ENCODE measurements at places on chromosomes 7 and 10.

DNA sequence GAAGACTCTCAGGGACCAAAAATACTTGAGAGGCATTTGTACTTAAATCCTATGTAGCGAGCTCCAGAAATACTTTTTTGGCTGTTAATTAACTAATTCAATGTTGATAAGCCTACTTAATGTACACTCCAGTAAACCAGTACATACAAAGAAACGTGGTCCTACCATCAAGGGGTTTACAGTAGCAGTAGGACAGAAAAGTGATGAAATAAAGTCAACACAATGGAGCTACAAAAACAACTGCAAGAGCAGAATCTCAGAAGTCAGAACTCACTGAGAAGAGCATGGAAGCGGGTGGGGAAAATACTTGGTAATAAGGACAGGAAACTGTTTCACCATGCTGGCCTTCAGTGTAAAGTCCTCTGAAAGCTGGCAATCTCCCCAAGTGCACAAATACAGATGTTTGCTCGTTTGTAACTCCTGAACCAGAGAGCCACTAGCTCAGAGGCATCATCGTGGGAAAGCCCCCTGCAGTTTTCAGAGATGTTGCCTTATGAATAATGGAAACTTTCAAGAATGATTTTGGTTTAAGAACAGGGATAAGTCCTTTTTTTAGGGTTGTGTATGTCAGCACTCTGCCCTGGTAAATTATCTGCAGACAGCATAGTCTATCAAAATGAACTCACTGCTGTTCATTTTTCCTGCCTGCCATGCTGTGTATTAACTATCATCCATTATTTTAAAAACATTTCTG lies 233.2 kb downstream of the SORCS1 start:
- DNase-seq = no peak

DNA sequence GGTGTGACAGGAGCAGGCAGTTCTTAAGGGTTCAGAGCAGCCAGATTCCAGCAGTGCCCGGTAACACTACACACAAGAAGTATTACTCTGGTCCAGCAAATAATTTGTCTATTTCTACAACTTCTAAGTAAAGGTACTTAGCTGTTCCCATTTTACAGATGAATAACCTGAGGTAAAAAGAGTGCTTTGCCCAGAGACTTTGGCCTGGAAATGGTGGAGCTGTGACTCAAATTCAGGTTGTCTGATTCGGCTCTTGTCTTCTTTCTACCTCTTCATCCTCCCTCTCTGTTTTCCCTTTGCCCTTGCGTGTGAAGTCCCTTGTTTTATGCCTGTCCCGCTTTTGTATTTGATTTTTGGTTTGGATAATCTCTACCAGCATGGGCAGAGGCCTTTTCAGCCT lies 17.1 kb downstream of the SFRP5 start:
- DNase-seq = no peak

GRCh38 chr7:41002741-41003610 lies 699.9 kb downstream of the INHBA start:
- DNase-seq = no peak

GRCh38 chr7:32893207-32893524 lies 1.6 kb upstream of the KBTBD2 start:
- no peak for DNase-seq

- DNase-seq = peak; percentile 47
Measured at GRCh38 chr7:88546808-88547207, 212.7 kb upstream of the ZNF804B start.

GRCh38 chr10:69069090-69070042 lies 18.5 kb upstream of the SRGN start:
- DNase-seq = no peak

GRCh38 chr10:79293841-79294581 lies 53.3 kb upstream of the PPIF start:
- no peak for DNase-seq

DNA sequence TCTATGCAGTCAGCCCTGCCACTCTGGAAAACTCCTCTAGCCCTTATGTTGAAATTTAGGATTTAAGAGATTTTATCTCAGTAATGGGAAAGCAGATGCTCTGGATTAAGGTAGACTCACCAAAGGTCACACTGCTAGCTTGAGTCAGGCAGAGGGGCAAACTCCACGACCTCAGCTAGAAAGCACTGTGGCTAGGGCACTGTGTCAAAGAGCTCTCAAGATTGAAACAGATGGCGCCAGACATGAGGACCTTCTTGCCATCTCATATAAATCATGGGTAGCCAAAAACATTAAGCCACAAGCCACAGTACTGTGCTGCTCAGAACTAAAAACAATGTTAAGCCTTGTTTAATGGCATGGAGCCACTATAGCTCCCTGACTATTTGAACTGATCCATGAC lies 188.7 kb downstream of the DNAJC1 start:
- no peak for DNase-seq

DNA sequence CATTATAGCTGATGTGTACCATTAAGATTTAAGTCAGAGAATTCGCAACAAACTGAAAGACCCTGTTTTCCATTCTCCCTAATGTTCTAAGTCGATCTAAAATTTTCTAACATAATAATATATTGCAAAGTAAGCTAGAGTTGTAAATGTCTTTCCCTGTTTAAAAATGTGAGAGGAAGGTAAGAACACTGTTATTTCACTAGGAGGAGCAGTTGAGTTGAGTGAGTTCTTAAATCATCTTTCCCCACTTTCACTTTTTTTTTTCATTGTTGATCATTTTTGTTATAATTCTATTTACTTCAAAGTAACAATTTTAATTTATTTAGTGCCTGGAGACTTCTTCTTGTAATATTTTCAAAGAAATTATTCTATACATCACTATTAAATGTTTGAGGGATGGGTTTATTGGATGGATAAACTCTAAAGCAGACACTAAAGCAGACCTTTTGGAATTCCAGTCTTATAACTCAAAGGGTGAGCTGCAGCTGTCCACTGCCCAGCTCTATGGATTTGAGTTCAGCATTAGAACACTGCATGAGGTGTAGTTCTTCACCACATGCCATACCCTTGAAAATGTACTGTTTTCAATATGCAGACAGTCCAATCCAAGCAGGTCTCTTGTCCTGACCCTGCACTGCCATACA lies 181.3 kb upstream of the FZD1 start:
- no peak for DNase-seq

- DNase-seq = no peak
Measured at GRCh38 chr10:474946-475345, 214.5 kb downstream of the DIP2C start.

DNA sequence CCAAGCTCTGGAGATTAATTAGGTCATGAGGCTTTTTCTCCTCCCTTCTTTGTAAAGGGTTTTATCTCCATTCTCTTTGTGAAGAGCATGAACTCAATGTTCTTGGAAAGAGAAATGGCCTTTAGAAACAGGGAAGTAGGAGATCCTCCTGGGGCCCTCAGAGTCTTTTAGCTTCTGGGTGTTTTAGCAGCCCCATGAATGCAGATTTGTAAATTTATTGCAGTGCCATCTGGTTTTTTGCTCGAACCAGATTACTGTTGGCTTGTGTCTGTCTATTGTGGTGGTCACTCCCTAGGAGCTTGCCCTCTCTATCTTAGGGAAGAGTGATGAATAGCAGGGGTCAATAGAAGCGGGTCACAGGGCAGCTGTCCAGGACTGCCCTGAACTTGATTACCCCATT lies 110.6 kb downstream of the BTRC start:
- DNase-seq = no peak

GRCh38 chr10:32149252-32149955 lies 93.2 kb upstream of the KIF5B start:
- no peak for DNase-seq

All from iPS DF 19.7 (cell line).